ENCODE measurements at places on chromosomes 4 and X.

- no peak for DNase-seq
These were observed 115.4 kb upstream of the NDP start for GRCh38 chrX:44088510-44089144.

GRCh38 chr4:155491336-155492120 is 114.8 kb upstream of the MAP9 start:
- no peak for DNase-seq

DNA sequence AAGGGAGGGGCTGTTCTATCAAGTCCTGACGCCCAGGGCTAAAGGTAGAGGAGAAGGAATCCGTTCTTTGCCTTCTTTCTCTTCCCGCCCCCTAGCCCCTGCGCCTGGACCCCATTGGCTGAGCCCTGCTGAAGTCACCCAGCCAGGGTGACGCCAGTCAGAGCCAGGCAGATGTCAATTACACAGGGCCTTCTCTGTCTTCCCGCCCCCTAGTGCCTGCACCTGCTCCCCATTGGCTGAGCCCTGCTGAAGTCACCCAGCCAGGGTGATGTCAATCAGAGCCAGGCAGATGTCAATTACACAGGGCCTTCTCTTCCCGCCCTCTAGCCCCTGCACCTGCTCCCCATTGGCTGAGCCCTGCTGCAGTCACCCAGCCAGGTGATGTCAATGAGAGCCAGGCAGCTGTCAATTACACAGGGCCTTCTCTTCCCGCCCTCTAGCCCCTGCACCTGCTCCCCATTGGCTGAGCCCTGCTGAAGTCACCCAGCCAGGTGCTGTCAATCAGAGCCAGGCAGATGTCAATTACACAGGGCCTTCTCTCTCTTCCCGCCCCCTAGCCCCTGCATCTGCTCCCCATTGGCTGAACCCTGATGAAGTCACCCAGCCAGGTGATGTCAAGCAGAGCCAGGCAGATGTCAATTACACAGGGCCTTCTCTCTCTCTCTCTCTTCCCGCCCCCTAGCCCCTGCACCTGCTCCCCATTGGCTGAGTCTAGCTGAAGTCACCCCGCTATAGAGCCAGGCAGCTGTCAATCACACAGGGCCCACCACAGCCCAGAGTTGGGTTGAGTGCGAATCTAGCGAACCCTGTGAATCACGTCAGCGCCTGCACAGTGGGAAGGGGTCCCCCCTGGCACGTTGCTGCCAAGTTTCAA is 46.4 kb downstream of the ASMT start:
- peak; percentile 91 for DNase-seq

DNA sequence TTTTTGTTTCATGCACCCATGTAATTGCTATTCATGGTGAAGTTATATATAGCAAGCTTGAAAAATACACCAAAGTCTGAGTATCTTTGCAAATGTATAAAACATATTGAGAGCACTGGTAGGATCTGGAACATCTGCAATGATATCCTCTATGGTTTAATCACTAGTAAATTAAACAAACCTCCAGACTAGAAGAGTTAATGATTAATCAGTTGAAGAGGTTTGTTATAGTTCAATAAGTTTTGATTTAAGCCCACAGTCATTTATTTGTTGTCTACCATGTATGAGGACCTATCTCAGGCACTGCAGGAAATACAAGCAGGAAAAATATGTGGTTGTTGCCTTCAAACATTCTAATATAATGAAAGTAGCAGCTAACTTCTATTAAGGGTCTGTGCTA is 16.5 kb downstream of the CYBB start:
- DNase-seq = no peak

DNA sequence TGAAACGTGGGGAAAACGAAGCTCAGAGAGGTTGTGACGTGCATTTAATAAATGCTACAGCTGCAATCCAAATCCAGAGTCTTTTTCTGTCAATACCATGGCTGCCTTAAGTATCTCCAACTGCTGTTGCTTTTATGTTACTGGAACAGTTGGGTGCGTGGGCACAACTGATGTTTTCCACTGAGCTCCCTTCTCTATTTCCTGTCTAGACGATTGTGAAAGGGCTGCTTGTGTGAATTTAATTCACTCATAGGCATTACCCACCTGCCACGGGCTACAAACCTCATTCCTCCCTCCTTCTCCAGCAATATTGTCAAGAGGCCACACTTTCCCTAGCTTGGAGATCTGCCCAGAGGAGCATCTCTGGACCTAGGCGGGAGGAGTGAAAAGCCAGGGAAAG is 526.0 kb downstream of the MID1IP1 start:
- peak; percentile 36 for DNase-seq

DNA sequence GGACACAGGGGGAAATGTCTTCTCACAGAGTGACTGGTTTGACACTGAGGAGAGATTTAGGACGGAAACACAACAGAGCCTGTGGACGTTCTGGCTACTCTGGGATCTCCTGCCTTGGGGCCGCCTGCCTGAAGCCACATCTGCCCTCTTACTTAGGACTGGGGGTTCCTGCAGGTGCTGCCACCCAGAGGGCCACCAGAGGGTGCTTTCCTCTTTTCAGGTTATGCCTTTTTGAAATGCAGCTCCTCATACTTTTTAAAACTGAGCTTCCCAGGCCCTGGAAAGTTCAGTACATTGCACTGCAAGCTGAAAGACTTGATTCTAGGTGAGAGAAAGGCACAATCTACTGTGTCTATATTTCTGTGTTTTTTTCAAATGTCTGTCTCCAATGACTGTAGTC is 92.2 kb upstream of the PGRMC2 start:
- no peak for DNase-seq

DNA sequence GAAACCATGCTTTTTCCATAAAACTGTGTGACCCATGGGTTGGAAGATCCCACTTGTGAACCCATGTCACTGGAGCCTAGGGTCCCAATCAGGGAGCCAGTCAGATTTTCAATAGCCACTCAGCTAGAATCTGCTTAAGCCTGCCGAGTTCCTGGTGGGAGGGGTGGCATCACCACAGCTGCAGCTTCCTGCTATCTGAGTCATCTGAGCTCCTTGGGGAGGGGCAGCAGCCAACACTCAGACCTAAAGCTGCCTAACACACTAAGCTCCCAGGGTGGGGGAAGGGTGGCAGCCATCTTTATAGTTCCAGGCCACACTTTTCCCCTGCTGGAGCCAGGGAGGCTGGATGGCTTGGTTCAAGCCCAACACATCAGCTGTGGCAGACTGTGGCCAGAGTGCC is 350.1 kb downstream of the C4orf33 start:
- DNase-seq = no peak

GRCh38 chrX:23854945-23855344 is 52.8 kb downstream of the APOO start:
- DNase-seq = no peak

Data from activated CD8-positive, alpha-beta memory T cell treated with anti-CD3 and anti-CD28 coated beads for 4 hours (primary cell).